SJSA1 (cell line): ENCODE measurements at places on chromosomes 16 and 17. TPM values are rescaled to one million over a fixed set of nuclear protein-coding genes. Genes with fewer than 3 reads are reported as not detected.
A peak's percentile ranks its signal among the peaks of the same experiment; 100 is the strongest.

PMP22 gene
- total RNA-seq = 80.3 and 103 TPM in 2 replicates

DNAAF8 gene
- 0.38 and 1.1 TPM in 2 replicates for total RNA-seq

SPATA22 gene
- total RNA-seq = not detected in 2 replicates

OTOP3 gene
- total RNA-seq = not detected in 2 replicates

SMTNL2 gene
- total RNA-seq = not detected in 2 replicates

AHSP gene
- not detected in 2 replicates for total RNA-seq

SLC16A6 gene
- not detected in 2 replicates for total RNA-seq

ZP2 gene
- not detected in 2 replicates for total RNA-seq

IL34 gene
- 0.74 and 1.4 TPM in 2 replicates for total RNA-seq

DRC3 gene
- 1.8 TPM in 1 of 2 replicates, not detected in the other for total RNA-seq

LGALS9B gene
- total RNA-seq = not detected in 2 replicates

DCXR gene
- 128 and 176 TPM in 2 replicates for total RNA-seq

- peak; percentile 81 for DNase-seq
Measured at GRCh38 chr17:74368341-74369081, 1.2 kb downstream of the GPR142 start.

DNA sequence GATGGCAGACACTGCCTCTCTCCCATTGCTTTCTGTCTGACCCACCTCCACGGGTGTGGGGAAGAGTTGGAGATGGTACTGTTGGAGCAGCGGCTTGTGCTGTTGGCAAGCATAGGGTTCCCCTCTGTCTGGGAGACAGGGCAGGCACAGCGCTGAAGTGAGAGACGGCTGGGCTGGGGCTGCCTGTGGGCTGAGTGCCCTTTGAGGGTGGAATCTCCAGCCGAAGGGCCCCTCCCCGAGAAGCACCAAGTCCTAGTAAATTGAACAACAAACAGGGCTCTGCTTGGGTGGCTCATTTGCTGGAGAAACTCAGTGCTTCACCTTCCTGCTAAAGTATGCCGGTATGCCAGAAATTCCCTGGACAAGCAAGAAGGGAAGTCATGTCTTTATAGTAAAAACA is 79.7 kb downstream of the KSR1 start:
- peak; percentile 82 for DNase-seq

GRCh38 chr17:68576137-68576536 is 25.0 kb downstream of the FAM20A start:
- DNase-seq = no peak

DNA sequence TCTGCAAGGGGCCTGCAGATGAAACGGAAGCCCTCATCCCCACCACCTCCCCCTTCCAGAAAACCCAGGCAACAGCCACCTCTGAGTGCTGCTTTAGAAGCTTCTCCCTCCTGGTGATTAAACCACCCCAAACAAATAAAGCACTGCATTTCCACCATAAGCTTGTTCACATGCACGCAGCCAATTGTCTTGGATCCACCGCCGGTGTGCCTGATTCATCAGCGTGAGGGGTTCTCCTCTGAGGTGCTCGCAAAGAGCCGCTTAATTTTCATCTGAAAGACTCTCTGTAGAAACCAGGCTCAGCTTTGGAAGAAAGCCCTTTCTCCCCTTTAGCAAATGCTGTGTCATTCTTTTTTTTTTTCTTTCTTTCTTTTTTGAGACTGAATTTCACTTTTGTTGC is 155.2 kb upstream of the EEF2KMT start:
- no peak for DNase-seq

DNA sequence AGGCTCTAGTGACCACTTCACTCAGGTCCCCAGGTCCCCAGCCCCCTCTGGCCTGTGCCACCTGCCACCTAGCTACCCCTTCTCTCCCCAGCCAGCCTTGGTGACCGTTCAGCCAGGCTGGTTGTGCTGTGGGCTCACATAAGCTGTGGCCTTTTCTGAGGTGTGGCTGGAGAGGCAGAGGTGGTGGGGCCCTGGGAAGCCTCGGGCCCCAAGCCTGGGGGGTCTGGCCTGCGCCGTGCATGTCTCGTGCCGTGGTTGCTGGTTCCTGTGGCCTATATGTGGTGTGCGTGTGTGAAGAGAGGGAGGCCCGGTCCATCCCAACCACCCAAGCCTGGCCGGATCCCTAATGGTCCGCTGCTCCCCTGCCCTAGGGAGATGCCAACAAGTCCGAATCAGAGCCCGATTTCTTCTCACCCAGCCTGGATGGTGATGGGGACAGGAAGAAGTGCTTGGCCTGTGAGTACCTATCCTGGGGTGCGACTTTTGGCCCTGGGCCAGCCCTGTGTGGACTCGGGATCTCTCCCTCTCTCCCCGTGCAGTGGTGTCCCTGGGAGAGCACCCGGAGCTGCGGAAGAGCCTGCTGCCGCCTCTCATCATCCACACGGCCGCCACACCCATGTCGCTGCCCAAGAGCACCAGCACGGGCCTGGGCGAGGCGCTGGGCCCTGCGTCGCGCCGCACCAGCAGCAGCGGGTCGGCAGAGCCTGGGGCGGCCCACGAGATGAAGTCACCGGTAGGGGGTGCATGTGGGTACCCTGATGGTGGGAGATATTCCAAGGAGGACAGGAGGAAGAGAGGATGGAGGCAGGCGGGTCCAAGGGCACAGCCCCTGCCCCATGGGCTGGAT is 35.9 kb downstream of the CACNA1G start:
- no peak for DNase-seq

DNA sequence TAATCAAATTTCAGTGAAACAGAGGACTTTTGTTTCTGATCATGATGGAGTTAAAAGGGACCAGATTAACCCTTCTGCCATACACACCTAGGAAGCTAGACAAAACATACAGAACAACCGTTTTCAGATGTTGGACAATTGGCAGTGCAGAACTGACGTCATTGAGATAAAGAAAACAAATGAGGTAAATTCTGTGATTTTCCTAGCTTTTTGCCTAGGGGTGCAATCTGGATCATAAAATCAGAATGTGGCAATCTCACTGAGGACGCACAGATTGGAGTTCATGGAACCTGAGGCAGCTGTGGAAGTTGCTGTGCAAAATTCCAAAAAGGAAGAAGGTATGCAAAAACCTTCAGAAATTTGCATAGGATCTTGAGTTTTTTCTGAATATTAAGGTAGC is 15.0 kb upstream of the USP32 start:
- no peak for DNase-seq

GRCh38 chr17:8776881-8777280 is 18.5 kb upstream of the SPDYE4 start:
- DNase-seq = no peak

DNA sequence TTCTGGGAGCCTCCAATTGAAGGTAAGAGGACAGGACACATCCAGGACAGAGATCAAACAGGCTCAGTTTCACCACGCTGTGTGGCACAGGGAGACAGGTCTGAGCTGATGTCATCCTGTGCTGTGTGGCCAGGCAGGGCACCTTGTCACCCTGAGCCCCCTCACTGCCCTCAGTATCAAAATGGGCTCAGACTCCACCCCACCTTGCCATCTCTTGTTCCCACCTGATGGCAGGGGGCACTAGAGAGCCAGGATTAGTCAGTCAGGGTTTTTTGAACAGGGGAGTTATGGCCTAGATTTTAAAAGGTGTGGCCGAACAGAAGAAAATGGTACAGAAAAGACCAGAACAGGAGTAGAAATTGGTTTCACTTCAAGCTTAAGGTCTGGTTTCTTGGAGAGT is 2.6 kb downstream of the KAT2A start:
- no peak for DNase-seq

- peak; percentile 57 for DNase-seq
Measured at GRCh38 chr17:49227436-49228261, 2.9 kb downstream of the PHOSPHO1 start.

DNA sequence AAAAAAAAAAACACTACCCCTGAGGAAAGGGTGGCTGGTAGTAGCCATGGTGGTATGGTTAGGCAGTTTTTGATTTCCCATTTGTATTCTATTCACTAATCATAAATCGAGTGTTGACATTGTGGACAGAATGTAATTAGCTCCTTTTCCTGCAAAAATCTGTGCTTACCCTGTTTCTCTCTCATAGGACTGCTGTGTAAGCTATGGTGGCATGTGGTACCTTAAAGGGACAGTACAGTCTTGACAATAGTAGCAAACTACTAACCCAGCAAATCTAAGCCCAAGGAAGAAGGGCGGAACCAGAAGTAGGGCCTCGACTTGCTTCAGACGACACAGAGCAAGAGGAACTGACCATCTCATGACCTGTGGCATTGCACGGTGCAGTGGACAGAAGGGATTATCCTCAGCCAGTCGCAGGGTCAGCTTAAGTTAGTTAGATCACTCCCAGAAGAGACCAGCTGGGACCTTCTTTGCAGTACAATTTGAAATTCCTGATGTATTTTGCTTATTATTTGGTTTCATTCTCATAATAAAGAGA is 36.3 kb downstream of the POLR3E start:
- no peak for DNase-seq

DNA sequence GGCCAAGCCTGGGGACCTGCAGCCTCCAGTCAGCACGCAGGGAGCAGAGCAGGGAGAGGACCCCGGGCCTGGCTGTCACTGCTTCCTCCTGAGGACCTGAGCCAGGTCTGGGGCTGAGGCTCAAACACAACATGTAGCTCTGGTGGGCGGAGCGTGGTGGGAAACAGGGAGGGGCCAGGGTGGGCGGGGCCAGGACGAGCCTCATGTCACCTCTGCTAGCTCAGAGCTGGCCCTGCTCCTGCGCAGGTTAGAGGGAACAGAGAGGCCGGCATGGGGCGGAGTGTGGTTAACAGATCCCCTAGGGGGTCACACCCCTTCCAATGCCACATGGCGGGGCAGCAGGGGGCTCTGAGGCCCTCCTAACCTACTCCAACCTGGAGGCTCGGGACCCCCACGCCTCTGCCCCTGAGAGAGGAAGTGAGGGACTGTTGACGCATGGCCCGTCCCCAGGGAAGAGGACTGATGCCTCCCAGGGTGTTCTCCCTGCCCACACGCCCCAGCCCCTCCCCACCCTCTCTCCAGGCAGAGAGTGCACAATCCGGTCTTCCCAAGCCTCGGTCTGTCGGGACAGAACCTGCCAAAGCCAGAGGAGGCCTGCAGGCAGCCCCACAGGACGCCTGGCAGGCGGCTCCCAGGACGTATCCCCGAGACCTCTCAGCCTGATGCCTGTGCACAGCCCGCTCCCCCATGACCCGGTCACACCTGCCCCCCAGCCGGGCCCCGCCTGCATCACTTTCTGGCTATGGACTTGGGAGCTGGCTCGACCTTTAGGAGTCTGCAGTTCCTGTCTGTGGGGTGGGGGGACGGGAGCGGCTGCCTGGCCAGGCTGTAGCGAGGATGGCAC is 15.2 kb downstream of the PIEZO1 start:
- peak; percentile 90 for DNase-seq

DNA sequence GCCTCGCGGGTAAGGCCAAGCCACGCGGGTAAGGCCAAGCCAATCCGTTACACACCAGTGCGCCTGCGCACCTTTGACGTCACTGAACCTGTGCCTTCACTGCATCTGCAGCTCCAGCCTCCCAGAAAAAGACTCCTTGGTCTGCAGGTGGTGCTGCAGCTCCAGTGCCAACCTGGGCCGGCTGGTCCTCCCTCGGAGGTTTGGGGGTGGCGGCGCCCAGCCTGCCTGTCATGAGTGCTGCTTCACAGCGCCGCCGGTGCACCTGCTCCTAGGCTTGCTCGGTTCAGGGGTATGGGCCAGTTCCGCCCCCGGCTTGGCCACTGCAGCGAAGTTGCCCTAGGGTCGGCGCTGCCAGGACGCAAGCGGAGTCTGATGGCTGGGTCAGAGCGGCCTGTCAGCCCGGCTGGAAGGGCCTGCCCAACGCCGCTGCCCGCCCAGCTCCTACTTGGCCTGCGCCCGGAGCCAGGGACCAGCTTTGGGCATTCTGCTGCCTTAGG is 146.6 kb downstream of the USP22 start:
- no peak for DNase-seq

- DNase-seq = no peak
Measured at GRCh38 chr17:67867591-67867990, 42.3 kb downstream of the BPTF start.

GRCh38 chr16:78628461-78629045 is 529.1 kb downstream of the WWOX start:
- DNase-seq = no peak

DNA sequence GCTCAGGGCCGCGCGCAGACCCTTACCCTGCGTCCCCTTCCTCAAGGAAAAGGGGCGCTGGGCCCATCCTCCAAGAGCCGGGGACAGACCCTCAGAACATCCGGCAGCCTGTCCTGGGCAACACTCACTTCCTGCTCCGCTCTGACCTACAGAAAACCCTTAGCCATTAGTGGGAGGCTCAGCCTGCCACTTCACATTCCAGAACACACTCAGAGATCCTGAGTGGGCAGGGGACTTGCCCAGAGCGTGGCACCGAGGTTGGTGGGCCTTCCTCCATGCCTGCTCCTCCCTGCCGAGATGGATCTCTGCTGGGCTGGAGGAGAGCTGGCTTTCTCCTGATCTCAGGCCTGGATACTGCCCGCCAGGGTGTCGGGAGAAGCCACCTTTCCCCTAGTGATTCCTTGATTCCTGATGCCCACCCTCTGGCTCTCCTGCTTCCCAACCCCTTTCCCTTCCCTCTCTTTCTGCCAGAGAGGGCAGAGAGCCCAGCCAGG is 1.5 kb downstream of the SCARF1 start:
- no peak for DNase-seq

- DNase-seq = no peak
Measured at GRCh38 chr17:78126895-78127238, 1.7 kb downstream of the TMC6 start.

- DNase-seq = no peak
Measured at GRCh38 chr17:36857698-36858097, 79.6 kb upstream of the LHX1 start.
